ENCODE measurements at places on chromosomes 6 and 20. TPM values are rescaled to one million over a fixed set of nuclear protein-coding genes. Genes with fewer than 3 reads are reported as not detected.

- DNase-seq = no peak
These were observed at the start of gene KCNS1 for GRCh38 chr20:45100563-45101245. Gene KCNS1 (minus strand): TSS chr20:45101127. CDS start chr20:45099236, 1,891 bp downstream.

Gene SMLR1
- polyA plus RNA-seq = 2.2 TPM

Gene MATN4
- 0.39 TPM for polyA plus RNA-seq

DNA sequence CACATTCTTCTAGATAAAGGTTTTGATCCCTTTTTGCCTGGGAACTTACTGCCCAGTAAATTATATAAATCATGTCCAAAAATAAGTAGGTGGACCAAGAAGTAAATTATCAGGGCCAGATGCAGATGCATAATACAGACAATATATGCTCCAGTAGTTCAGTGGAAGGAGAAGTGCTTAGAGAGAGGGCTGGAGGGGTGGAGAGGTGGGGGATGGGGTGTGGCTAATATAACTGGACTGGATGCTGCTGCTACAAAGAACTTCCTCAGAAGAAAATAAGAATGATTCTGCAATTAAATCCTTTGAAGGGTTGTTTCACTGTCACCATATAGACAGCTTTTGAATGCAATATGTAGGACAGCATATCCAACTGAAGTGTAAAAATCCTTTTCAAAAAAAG, 14.8 kb upstream of the TFAP2D start:
- no peak for DNase-seq

DNA sequence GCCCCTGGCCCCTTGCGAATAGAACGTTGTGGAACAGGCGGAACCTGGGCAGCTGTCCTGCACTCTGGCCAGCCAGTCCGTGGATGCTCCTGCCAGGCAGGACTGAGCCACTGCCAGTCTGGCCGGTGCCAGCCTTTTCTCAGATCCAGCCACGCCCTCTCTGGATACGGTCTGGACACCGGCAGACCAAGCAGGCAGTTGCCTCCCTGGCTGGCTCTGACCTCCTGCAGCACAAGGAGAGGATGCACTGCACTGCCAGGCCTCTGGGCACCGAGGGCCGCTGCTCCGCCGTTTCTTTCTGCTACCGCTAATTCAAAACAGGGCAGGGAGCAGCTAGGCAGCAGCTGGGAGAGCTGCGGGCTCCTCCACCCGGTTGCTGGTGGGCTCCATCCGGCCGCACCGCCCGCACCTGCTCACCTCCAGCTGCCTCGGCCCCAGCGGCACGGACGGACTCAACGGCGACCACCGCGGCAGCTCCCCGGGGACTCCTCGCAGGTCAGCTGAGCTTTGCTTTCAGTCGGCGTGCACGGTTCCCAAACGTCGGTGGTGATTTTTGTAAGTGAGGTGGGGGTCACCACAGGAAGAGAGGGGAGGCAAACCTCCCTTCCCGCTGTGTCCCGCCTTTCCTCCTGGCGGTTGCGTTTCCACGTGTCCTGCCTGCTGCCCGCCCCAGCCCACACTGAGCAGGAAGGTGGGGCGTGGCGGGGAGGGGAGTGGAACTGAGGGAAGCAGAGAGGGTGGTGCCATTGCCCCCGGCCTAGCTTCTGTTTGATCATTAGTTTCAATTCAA, 30.3 kb upstream of the AFDN start:
- DNase-seq = no peak

DNA sequence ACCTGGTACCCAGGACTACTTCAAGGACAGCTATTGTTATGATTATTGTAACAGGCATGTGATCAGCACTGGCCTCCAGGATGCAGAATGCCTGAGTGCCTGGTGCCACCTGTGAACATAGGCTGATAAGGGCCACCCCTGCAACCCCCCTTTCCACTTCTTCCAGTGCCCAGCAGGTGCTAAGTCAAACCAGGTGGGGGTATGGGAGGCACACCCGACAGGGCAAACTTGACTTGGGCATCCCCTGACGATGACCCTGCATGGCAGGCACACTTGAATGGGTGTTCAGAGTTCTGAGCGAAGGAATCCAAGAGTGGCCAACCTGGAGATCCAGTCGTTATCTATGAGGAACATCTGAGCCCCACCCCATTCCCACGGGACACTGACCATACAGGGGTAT, 3.4 kb downstream of the ADA start:
- no peak for DNase-seq

Gene ABHD16B
- polyA plus RNA-seq = not detected

Gene FOXA2
- not detected for polyA plus RNA-seq

DNA sequence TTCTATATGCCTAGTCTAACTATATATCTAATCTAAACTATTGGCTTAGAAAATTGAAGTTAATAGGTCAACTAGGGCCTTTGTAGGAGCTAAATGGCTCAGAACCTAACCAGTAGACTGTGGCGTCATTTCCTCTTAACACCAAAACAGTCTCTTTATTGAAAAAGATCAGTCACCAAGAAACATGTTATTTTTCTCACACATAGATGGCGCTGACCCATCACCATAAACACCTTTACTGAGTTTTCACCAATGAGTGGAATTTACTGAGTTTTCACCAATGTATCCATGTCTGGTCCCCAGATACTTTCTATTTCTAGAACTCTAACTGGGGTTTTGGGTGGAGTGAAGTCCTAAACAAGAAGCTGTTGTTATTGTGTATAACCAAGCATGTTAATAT, 636.0 kb downstream of the BCKDHB start:
- DNase-seq = peak; percentile 0

- DNase-seq = no peak
These were observed 29.7 kb downstream of the PTPRT start for GRCh38 chr20:43159994-43160393.

DNA sequence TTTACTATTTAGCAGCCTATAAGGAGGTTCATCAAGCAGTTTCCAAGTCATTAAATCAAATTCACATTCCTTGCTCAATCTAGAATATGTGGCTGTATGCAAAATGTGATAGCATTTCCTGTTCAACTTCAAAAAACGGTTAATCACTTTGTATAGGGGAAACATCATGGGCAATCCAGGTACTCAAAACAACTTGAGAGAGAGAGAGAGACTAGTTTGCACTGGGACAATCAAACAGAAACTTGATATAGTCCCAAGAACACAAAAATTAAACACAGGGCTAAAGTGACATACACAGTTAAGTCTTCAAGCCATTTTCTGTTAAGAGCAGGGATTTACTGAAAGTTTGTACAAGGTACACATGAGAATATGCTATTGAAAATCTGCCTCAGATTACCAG, 7.4 kb downstream of the CPNE1 start:
- no peak for DNase-seq

DNA sequence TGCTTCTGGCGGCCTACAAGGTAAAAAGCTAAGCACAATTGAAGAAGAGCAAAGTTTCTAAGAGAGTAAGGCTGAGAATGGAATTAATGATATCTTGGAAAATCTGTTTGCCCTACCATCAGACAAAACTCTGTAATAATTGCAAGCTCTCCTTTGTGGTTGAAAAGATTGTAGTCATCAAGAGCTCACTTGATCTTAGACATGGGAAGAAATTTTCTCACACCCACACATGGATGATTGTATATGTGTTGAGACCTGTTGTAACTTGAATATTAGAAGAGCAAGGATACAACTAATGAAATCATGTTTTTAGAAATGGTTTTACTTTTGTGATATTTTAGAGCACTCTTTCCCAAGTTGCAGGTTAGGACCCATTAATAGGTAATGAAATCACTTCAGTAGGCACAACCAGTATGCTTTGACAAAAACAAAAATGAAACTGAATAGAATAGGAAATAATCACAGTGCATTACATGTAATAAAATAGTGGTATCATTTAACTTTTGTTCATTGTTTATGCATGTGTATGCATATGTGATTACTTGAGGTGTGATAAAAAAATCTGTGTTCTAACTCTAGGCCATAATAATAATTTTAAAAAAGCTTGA, 14.0 kb downstream of the DCBLD1 start:
- no peak for DNase-seq

Gene FBXO30
- 11.1 TPM for polyA plus RNA-seq

DNA sequence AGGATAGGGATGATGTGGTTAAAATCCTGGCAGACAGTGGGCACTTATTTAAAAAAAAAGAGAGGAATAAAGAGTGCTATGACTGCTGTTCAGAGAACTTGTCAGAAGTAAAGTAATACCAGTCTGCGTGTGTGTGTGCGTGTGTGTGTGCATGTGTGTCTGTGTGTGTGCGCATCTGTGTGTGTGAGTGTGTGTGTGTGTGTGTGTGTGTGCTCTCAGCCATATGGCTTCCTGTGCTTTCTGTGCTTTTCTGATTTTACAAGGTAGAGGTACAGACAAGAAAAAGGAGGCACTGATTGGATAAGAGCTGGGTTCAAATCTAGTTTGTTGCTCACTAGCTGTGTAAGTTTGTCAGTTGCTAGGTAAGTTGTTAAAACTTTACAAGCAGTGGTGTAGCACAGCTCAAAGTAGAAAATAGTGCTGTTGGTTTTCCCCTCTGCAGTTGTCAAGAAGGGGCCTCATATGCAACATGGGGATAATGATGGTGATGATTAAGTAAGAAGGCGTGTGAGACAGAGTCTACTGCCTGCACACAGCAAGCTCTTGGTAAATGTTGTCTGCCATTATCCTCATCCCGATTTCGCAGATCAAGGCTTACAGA, 155.3 kb upstream of the ZNF217 start:
- DNase-seq = no peak

Gene SEMG1
- polyA plus RNA-seq = not detected

Gene SYCP2
- 7.1 TPM for polyA plus RNA-seq

GRCh38 chr6:157305670-157306653, 17.4 kb downstream of the TMEM242 start:
- DNase-seq = no peak

DNA sequence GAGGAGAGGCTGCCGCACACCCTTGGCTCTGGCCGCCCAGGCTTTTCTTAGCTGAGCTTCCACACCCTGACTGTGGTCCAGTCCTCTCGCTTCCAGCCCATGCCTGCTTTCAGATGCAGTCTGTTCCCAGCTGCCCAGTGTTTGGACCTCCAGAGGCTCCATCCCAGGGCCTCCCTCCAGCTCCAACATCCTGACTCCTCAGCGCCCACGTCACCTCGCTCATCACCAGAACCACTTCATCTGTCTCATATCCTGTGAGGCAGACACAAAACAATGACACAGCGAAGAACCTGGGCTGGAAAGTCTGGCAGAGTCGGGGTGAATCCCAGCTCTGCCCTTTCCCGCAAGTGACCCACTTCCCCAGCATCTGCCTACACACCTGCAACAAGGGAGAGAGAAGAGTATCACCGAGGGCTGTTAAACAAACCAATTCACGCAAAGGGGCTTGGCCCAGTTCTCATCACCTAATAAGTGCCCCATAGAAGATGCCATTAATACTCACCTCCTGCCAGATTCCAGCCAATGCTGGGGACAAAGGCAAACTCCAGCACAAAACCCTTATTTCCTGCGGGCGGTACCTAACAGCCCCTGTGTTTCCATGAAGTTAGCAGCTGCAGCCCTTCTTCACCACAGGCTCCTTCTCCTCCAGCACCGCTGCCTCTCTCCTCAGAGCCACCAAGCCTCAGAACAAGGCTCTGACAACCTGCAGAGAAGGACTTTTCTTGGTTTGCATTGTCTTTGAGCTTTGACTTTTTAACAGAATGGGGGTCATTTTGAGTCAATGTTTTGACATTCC, 133.4 kb upstream of the CDH4 start:
- DNase-seq = no peak

Gene BPIFB1
- 0.05 TPM for polyA plus RNA-seq

- DNase-seq = no peak
These were observed 74.7 kb upstream of the TNFAIP3 start for GRCh38 chr6:137792160-137793033.

DNA sequence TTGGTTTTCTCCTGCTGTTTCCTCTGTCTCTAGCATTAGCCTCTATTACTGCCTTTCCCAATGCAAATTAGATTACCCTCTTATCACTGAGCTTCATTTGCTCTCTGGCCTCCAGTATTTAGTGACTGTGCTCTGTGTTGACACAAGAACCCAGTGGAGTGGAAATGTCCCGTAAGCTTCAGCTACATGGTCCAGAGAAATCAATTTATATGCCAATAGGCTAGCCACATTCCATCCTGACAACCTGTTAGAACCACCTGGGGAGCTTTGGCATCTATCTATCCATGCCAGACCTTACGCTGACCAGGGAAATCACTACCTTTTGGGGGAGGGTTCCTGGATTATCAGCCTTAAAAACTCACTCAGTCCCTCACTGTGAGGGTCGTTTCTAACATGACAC, 459.6 kb downstream of the UTRN start:
- no peak for DNase-seq
